ENCODE measurements at places on chromosomes 4 and X.

DNA sequence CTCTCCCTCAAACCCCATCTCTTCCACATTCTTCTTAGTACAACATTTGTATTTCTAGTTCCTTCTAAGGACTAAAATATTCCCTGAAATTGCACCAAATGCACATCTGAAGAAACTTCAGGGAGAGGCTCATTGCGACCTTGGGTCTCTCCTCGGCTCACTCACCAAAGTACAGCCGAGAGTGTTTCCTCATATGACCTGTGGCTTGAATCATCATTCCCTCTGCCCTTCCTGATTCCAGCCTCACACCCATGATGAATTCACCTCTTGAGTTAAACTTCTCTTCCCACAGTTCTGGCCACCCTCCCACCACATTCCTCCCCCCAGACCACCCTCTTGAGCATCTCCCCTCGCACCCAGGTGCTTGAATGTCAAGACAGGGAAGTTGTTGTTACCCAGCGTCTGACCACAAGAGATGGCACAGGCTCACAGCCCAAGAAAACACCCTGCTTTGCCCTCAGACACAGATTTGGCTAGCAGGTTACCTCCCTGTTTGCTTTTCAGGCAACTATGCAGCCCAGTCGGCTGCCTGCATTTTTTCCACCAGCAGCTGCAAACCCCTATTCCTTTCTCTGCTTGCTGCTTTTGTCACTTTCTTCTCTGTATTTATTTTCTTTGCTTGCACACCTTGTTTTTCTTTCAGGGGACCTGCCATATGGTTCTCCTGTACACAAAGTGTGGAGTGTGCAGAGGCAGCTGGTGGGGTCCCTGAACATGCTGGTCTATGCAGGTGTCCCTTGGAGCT lies 214.8 kb downstream of the SPATA18 start:
- no peak for DNase-seq

GRCh38 chrX:148609515-148610327 lies 109.3 kb downstream of the AFF2 start:
- no peak for DNase-seq

GRCh38 chr4:183552274-183553146 lies 47.7 kb downstream of the ING2 start:
- no peak for DNase-seq

DNA sequence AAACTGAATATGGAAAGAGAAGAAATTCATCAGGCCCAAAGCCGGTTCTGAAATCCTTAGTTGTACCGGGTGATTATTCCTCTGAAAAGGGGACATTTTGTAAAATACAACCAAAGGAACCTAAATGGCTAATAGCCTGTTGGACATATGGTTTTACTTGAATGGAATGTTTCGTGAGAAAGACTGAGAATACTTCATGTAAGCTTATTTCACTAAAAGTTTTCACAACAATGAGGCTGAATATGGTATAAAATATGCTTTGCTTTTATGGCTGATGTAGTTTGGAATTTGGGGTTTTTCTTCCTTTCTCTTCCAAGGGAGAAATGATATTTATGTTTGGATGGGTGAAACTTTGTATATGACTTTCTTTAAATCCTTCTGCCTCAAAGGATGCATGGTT lies 2.7 kb downstream of the GRIA3 start:
- DNase-seq = no peak

DNA sequence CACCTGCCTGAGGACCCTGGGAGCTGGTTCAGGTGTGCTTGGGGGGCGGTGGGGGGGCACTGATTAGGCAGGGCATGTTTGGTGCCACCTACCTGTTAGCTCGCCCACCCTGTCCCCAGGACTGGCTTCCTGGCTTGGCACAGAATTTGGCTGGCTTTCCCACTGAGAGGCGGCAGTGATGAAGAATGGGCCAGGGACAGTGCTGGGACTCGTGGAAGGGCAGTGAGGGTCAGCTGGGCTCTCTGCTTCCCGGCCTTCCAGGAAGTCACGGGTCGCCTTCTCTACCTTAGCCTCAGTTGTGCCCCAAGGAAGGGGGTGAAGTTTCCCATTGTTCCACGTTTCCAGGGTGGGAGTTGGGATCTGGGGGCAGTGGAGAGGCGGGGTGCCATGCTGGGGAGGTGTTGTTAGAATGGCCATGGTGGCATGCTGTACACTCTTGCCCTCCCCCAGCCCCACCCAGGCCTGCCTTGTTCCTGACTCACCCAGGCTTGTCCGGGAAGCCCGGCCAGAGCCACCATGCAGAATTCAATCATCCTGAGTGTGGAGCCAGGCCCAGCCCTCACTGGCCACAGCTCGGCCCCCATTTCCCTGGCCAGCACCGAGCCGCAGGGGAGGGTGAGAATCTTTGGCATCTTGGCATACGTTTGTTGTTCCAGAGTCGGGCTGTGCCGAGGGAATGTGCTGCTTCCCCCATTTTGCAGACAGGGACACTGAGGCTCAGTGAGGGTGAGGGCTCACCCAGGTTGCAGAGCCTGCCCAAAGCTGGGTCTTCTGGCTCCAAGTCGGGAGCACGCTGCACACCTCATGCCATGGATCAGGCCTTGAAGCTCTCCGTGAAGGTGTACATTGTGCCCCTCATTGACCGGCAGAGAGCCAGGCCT lies 21.9 kb upstream of the GPR78 start:
- DNase-seq = no peak

DNA sequence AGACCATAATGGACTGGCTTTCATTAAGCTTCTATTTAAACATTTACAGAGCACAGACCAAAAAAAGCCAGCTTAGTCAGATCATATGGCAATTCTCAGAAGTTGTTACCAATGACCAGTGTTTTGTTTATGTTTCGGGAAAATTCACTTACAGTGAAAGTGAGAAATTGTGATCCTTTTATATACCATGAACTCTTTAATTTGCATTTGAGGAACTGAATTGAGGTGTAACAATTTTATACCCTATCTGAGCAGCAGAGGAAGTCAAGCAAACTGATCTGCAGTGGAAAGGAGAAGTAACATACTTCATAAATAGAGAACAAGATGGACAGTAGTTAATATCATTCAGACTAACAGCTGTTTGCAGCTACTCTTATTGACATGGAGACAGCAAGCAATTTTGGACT lies 97.1 kb downstream of the TMA16 start:
- no peak for DNase-seq

DNA sequence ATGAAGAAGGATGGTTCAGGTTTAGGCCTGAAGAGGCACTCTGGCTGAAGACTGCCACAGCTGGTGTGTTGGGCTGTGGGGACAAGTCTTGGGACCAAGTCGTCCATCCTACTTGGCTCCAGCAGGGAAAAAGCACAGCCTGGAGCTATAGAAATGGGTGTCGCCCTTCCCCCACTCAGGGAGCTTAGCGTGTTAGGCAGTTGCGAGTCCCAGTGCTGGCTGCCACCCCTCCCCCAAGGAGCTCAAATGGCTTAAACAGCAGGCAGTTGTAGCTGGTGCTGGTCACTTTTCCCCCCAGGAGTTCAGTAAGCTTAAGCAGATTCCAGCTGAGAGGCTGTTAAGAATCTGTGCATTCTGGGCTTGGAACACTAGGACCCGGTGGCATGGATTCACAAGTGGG lies 319.5 kb upstream of the POF1B start:
- no peak for DNase-seq

Measured in activated effector memory CD4-positive, alpha-beta T cell treated with anti-CD3 and anti-CD28 coated beads, Interleukin-2, amount 50 U/mL, for 16 hours (primary cell).